ENCODE measurements at places on chromosomes 1 and 21.

- peaks cover 14% of the 10 kb centered on the region for H3K4me1 ChIP-seq
- H3K27me3 ChIP-seq = no peaks in the 10 kb centered on the region
- H3K4me3 ChIP-seq = no peak overlapping the region
- peaks cover 4% of the 10 kb centered on the region for H3K36me3 ChIP-seq
- no peak overlapping the region for H3K27ac ChIP-seq
Observed at GRCh38 chr1:204565617-204566582, 49.7 kb downstream of the MDM4 start.

GRCh38 chr1:5286244-5286643 lies 631.8 kb downstream of the AJAP1 start:
- H3K4me1 ChIP-seq = no peaks in the 10 kb centered on the region
- H3K4me3 ChIP-seq = no peak overlapping the region
- DNase-seq = no peak
- no peak overlapping the region for H3K27ac ChIP-seq
- H3K27me3 ChIP-seq = no peaks in the 10 kb centered on the region
- no peaks in the 10 kb centered on the region for H3K36me3 ChIP-seq

DNA sequence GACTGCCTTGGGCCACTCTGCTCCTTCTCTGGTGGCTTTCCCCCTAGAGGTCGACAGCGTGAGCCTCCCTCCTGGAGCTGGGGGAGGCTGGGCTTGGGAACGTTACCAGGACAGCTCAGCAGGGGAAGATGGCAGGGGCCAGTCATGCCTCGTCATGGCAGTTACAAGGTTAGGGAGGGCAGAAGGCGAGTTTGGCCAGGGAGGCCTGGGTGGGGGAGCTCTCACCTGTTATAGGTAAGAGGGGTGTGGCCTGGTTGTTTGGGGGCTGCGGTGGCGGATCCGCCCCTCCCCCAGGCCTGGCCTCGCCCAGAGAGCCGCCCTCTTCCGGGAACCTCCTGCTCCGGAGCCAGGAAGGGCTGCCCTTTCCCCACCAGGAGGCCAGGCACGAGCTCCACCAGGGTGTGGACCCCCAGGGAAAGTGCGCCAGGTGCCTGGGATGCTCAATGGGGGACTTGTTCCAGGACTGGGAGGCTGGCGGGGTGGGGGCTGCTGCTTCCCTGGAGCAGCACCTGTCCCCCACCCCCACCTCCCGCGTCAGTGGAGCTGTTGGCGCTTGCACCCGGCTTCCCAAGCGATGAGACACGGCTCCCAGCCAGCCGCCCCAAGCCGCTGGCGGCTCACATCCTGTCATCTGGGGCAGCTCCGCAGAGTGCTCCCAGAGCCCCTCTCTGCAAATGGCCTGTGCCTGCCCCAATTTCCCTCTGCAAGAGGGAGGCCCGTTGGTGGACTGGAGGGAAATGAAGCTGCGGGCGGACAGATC lies 23.6 kb upstream of the PKP1 start:
- H3K27me3 ChIP-seq = no peaks in the 10 kb centered on the region
- H3K4me3 ChIP-seq = no peak overlapping the region
- DNase-seq = no peak
- H3K36me3 ChIP-seq = no peaks in the 10 kb centered on the region
- no peaks in the 10 kb centered on the region for H3K4me1 ChIP-seq

DNA sequence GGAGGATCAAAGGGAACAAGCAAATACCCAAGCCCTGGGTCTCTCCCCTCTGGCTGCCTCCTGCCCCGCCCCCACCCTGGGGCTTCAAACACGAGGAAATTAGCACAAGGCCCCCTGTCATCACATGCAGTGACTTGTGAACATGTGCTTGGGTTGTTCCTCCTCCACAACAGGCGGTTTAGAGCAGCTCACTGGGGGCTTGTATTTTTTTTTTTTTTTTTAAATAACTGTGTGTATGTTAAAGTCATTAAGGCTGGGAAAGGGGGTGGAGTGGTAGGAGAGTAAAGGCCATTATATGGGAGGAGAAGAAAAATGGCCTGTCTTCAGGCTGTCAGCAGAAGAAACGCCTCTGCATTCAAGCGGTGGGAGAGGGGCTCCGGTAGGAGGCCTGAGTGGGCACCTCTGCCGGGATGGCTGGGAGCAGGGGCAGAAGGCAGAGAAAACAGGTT lies 64.2 kb downstream of the PLXNA2 start:
- H3K4me3 ChIP-seq = no peak overlapping the region
- DNase-seq = no peak
- no peak overlapping the region for H3K27ac ChIP-seq
- H3K4me1 ChIP-seq = no peaks in the 10 kb centered on the region
- no peaks in the 10 kb centered on the region for H3K27me3 ChIP-seq
- H3K36me3 ChIP-seq = no peaks in the 10 kb centered on the region

DNA sequence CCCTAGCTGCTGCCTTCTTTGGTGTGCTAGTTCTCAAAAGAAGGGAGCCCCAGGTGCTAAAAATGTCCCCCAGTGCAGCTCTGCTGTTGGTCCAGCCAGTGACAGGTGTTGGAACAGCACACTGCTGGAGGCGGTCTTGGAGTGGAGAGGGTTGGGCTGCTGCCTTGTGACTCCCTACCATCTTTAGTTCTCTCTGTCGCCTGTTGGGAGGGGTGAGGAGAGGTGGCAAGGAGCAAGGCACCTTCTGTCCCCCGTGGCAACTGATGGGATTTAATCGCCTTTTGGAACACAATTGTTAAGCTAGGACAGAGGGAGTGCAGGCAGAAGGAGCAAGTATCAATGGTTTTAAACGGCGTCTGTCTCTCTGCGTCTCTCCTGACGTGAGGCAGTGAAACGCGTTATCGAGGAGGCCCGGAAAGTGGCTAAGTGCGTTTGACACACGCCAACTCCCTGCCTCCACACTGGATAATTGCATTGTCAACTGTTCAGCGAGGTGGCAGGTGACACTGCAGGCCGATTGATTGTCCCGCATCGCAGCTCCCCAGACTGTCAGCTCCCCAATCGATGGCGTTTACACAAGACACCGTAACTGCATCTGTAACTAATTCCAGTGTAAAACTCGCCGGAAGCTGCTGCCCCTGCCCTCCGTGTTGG lies 34.0 kb downstream of the TMEM53 start:
- no peaks in the 10 kb centered on the region for H3K4me1 ChIP-seq
- no peak overlapping the region for H3K4me3 ChIP-seq
- no peak for DNase-seq
- H3K27ac ChIP-seq = no peak overlapping the region
- peaks cover 97% of the 10 kb centered on the region for H3K36me3 ChIP-seq

GRCh38 chr1:10128101-10128765 lies 82.1 kb upstream of the KIF1B start:
- no peak for DNase-seq
- no peaks in the 10 kb centered on the region for H3K27me3 ChIP-seq
- H3K27ac ChIP-seq = no peak overlapping the region
- H3K36me3 ChIP-seq = peaks cover 5% of the 10 kb centered on the region

DNA sequence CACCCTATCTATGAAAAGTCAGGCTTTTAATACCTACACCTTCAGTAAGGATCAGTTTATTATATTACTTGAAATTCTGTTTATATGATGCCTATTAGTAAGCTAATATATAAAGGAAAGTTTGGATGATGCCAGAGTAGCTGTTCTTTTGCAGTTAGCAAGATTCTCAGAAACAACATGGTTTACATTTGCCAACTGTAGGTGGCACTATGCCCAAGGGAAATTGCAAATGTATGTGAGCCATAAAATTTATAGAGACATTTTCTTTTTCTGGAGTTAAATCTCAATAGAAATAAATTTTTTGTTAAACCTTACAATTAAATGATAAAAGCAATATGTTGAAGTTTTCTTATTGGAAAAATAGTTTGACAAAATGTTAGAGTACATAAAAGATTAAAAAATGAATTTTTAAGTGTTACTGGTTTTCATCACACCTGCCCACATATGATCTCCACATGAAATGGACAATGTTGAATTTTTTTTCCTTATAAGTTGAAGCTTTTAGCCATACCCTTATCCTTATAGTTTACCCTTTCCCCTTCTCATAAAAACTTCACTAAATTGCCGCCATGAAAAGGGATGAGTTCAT lies 32.1 kb upstream of the EPHX4 start:
- H3K4me1 ChIP-seq = no peaks in the 10 kb centered on the region
- H3K36me3 ChIP-seq = no peaks in the 10 kb centered on the region
- peak; percentile 62 for DNase-seq
- no peaks in the 10 kb centered on the region for H3K27me3 ChIP-seq

GRCh38 chr1:2624735-2625300 lies 8.0 kb downstream of the MMEL1 start:
- no peaks in the 10 kb centered on the region for H3K36me3 ChIP-seq
- no peak for DNase-seq
- peaks cover 14% of the 10 kb centered on the region for H3K4me1 ChIP-seq
- H3K27me3 ChIP-seq = peaks cover 6% of the 10 kb centered on the region
- no peak overlapping the region for H3K4me3 ChIP-seq

- peaks cover 60% of the 10 kb centered on the region for H3K36me3 ChIP-seq
- no peaks in the 10 kb centered on the region for H3K27me3 ChIP-seq
- H3K4me1 ChIP-seq = no peaks in the 10 kb centered on the region
Observed at GRCh38 chr1:220031287-220031686, 15.0 kb downstream of the EPRS1 start.

DNA sequence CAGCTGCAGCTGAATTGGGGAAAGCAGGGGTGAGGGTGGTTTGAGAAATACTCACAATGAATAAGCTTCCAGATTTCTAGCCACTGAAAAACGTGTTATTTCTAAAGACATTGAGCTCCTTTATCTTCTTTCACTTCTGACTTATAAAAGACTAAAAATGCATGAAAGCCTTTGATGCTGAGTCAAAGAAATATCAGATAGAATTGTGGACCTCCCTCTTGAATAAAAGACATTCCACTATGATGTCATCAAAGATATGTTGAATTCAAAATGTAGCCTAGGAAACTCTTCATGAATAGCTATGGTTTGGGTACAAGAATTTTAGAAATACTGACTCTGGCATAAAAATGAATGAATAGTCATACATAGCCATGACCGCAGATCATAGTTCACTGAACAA lies 44.7 kb upstream of the COL24A1 start:
- no peak overlapping the region for H3K4me3 ChIP-seq
- H3K27me3 ChIP-seq = no peaks in the 10 kb centered on the region
- H3K36me3 ChIP-seq = no peaks in the 10 kb centered on the region
- H3K27ac ChIP-seq = no peak overlapping the region
- no peak for DNase-seq

DNA sequence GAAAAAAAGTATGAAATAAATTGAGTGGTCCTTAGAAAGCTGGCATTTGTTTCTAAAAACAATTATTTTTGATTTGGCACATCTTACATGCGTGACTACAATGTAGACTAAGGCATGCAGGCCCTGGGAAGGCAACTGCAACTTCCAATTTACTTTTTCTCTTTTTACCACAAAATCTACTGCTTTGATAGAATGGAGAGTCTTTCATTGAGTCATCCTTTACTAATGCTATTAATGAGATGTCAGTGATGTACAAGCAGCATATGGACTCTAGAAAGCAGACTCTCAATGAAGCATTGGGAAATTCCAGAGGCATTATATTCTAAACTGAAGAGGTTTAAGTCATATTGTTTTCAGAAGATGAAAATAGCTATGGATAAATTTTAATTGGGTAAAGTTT lies 29.6 kb upstream of the PRRX1 start:
- DNase-seq = no peak
- H3K4me3 ChIP-seq = no peak overlapping the region
- H3K27me3 ChIP-seq = no peaks in the 10 kb centered on the region
- H3K4me1 ChIP-seq = no peaks in the 10 kb centered on the region

GRCh38 chr1:116722016-116722838 lies 32.0 kb upstream of the CD2 start:
- no peaks in the 10 kb centered on the region for H3K36me3 ChIP-seq
- H3K4me1 ChIP-seq = no peaks in the 10 kb centered on the region
- no peak for DNase-seq
